Mucosa of descending colon (tissue), 3 donors: ENCODE measurements at places on chromosomes 7 and 10. TPM values are rescaled to one million over a fixed set of nuclear protein-coding genes. Genes with fewer than 3 reads are reported as not detected.

Gene MMD2
- total RNA-seq = not detected

Gene GLUD1
- total RNA-seq = 141 TPM

Gene OLAH
- total RNA-seq = not detected

Gene STEAP2
- 26.3 TPM for total RNA-seq

Gene ABCC2
- total RNA-seq = 0.69 TPM

- no peak for DNase-seq
These were observed 659.3 kb downstream of the PARD3 start for GRCh38 chr10:34155812-34156211.

DNA sequence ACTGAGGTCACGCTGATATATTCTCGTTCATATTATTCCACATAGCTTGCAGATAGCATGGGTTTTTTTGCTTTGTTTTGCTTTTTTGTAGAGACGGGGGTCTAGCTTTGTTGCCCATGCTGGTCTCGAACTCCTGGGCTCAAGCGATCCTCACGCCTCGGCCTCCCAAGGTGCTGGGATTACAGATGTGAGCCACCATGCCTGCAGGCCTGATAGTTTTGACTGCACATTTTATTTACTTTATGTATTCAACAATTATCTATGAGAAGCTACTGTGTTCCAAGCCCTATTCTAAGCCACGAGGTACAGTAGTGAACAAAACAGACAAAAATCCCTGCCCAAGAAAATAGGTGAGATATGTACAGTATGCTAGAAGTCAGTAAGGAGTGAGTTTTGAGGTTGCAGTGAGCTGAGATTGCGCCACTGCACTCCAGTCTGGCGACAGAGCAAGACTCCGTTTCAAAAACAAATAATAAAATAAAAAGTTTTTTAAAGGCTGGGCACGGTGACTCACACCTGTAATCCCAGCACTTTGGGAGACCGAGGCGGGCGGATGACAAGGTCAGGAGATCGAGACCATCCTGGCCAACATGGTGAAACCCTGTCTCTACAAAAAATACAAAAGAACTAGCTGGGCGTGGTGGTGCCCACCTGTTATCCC, 1.3 kb upstream of the YWHAG start:
- DNase-seq = no peak

DNA sequence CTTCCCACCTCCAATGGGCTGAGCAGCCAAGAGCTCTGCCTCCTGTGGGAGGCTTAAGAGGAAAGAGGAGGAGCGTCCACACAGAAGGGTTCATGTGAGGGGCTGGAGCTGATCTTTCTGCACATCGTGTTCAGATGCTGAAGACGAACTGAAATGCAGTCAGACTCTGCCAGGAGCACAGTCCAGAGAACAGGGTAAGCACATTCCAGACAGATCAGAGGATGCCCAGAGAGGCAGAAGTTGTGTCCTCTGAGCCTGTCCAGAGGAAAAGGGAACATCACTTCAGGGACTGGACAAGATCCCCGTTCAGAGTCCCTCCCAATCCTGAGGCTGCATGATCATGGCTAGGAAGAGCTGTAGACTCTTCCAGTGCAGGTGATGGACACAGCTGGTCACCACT, 72.9 kb downstream of the ITIH5 start:
- no peak for DNase-seq

- no peak for DNase-seq
These were observed 1.5 kb downstream of the PDLIM1 start for GRCh38 chr10:95289003-95289920.

- no peak for DNase-seq
These were observed 25.0 kb downstream of the EGFR start for GRCh38 chr7:55043691-55044370.

- no peak for DNase-seq
These were observed 302.5 kb downstream of the BMPER start for GRCh38 chr7:34207810-34208209.

DNA sequence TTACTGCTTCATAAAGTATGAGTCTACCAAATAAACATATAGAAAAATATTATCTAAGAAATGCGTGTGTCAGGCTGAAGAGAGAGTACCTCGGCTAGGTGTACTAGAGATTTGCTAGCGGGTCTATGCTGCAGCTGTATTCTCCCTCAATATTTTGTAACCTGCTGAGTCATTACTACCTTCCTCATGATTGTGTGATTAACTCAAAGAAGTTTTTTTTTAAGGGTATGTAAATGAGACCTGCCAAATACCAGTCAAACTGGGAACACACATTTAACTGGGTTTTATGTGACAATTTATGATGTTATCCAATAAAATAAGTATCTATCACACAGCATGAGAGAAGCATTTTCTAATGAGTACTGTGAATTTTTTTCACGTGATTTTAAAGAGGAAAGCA, 180.4 kb downstream of the RNF133 start:
- no peak for DNase-seq

- DNase-seq = no peak
These were observed 67.6 kb downstream of the ITGB1 start for GRCh38 chr10:32890444-32890843.

- DNase-seq = no peak
These were observed 118.1 kb downstream of the INHBA start for GRCh38 chr7:41584746-41585145.

GRCh38 chr7:28811008-28811407, 147.1 kb downstream of the TRIL start:
- no peak for DNase-seq

GRCh38 chr7:130667593-130668257, 823 bp downstream of the COPG2 start:
- DNase-seq = no peak

- no peak for DNase-seq
These were observed 28.0 kb upstream of the SEM1 start for GRCh38 chr7:96737545-96738050.

DNA sequence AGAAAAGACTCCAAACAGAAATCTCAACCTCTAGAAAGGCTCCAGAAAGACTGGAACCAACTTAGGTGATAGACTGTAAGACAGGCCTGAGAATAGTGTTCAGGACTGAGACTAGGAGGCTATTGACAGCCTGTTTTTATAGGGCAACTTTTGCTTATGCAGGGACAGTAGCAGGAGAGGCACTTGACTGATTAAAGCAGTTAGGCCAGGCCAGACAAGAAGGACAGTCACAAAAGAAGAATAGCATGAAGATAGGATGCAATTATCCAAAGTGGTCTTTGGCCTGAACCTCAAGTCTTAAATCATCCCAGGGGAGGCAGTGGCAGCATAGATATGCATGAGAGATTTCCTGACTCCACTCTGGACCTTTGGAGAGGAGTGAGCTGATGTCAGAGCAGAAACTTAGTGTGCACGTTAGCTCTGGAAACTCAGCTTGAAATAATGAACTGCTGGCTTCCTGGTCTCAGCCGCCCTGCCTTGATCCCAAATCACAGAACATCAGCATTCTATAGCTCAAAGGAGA, 290.6 kb downstream of the SORCS3 start:
- no peak for DNase-seq

DNA sequence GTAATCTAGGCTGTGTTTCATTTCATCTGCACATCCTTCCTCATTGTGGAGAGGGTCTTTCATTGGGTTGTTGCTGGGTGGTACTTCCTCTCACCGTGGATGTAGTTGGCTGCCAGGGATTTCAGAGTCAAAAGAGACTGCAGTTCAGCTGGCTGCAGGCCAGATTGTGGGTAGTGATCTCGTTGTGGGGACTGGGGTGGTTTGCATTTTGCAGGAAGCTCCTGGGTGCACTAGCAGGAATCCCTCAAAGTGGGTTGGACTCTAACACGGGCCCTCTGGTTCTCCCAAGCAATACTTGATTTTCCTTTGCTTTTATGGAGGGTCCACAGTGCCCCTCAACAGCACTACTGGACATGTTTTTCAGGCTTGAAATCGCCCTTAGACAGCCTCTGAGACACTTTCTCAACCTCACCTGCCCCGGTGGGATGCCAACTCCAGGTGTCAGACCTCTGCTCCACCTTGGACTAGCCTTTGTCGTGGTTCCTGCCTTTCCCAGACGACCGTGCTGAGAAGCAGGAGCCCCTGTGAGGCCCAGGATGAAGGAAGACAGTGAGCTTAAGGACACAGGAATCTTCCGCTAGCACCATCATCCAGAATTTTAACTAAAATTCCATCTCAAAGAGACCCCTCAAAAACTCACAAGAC, 23.9 kb upstream of the ZNF273 start:
- no peak for DNase-seq

GRCh38 chr7:91949221-91950009, 8.8 kb downstream of the AKAP9 start:
- DNase-seq = no peak

- peak; percentile 67 for DNase-seq
These were observed 113.9 kb downstream of the ABLIM1 start for GRCh38 chr10:114544045-114544659.

- DNase-seq = no peak
These were observed 222.2 kb downstream of the CDK14 start for GRCh38 chr7:90818341-90818740.

- DNase-seq = no peak
These were observed 59.7 kb downstream of the PROSER2 start for GRCh38 chr10:11882646-11883375.

DNA sequence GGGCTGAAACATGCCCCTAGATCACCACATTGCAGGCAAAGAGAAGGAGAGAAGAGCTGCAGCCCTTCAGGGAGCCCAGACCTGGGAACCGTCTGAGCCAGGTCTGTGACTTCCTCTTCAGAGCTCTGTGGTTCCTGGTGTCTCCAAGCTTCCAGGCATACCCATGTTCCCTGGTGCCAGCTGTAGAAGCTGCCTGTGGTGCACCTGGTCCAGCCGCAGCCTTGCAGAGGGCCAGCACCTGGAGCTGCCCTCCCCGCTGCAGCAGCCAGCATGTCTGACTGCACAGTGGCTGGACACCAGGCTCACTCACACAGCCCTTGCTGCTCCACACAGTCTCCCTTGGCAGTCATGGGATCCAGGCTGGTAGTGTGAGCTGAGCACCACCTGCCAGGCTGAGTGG, 33.6 kb downstream of the C7orf25 start:
- no peak for DNase-seq

DNA sequence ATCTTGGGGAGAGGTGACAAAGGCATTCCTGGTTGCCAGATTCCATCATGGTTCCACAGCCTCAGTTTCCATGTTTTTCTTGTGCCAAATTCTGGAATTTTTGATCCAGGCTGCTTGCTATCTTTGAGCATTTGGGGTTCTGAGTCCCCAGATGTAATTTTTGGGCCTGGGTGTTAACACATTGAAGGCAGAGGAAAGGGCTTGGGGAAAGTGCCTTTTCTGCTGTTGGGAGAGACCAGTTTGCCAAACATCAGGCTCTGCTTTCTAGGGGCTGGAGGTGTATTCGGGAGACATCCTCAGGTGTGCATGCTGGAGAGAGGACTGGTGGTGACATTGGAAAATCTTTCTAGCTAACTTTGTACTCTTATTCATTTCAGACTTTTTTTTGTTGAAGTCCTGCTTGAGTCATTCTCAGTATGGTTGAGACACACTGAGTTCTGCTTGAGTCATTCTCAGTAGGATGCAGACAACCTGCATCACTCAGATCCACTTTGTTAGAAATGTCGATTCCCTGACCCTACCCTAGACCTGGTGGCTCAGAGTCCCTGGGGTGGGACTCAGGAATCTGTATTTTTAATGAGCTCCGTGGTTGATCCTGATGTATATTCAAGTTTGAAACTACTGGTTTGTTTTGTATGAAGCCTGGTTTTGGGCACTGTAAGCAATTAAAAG, 101.0 kb downstream of the LRMDA start:
- DNase-seq = no peak

DNA sequence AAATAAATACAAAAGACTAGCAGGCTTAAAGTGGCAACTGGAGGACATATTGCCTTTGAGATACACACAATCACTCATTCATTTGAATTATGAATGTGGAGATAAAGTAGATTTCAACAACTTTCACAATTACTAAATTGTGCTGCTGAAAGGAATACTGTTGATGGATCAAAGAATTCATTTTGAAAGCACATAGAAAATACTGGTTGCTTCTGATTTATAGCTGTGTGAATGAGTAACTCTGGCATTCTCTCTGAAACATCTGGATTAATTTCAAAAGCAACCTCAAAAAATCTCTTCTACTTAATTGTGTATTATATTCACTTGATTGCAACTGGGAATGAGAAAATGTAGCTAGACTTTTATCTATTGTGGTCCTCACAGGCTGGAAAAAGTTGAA, 397.6 kb downstream of the THSD7A start:
- DNase-seq = no peak

DNA sequence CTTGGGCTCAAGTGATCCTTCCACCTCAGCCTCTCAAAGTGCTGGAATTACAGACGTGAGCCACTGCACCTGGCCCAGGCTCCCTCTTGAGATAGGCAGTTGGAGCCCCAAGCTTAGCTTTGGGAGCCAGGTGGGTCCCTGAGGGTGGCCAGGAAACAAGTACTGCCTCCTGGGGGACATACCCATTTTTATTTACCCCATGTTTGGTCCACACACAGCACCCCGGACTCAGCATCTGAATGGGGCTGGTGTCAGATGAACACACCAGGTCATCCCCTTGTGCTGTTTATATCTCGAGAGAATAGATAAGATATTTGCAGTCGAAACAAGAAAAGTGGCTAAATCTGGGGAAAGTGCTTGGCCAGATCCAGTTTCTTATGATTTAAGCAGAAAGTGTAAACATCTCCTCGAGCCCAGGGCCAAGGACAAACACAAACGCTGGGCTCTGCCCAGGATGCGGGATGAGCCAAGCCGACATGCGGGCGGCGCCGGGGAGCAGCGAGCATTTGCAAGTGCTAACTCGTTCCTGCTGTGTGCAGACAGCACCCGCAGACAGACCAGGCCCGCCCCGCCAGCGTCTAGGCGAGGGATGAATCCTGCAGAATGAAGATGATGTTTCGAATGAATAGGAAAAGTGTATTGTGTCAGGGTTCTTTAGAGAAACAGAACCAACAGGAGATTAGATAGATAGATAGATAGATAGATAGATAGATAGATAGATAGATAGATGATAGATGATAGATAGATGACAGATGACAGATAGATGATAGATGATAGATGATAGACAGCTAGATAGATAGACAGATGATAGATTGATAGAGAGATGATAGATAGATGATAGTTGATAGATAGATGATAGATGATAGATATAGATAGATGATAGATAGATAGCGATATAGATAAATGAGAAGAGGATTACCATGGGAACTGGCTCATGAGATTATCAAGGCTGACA, 44.4 kb upstream of the OCM2 start:
- no peak for DNase-seq
